ENCODE measurements at places on chromosomes 3 and 15. TPM values are rescaled to one million over a fixed set of nuclear protein-coding genes. Genes with fewer than 3 reads are reported as not detected.

CFAP20DC gene
- total RNA-seq = 9.4 TPM

CLRN1 gene
- total RNA-seq = not detected

HRH1 gene
- total RNA-seq = 5.1 TPM

CAPN3 gene
- 4.6 TPM for total RNA-seq

C3orf85 gene
- total RNA-seq = not detected

SLC6A11 gene
- 7.5 TPM for total RNA-seq

ITIH1 gene
- not detected for total RNA-seq

SNX22 gene
- under 0.01 TPM for total RNA-seq

NCBP2 gene
- 91.9 TPM for total RNA-seq

ERICH6 gene
- total RNA-seq = not detected

LIPC gene
- total RNA-seq = not detected

IGSF10 gene
- under 0.01 TPM for total RNA-seq

GXYLT2 gene
- total RNA-seq = 11.2 TPM

CCR4 gene
- not detected for total RNA-seq

FBXO40 gene
- total RNA-seq = not detected

MINDY4B gene
- total RNA-seq = not detected

TTLL13 gene
- total RNA-seq = 0.07 TPM

PGBD4 gene
- total RNA-seq = 2.4 TPM

ALDH1L1 gene
- 21.5 TPM for total RNA-seq

THAP10 gene
- 3.3 TPM for total RNA-seq

LMOD3 gene
- not detected for total RNA-seq

SNAPC5 gene
- 62.5 TPM for total RNA-seq

ACKR4 gene
- total RNA-seq = not detected

ARGFX gene
- total RNA-seq = not detected

SEMA6D gene
- total RNA-seq = 1.0 TPM

NUP210 gene
- under 0.01 TPM for total RNA-seq

CPNE9 gene
- total RNA-seq = not detected

PML gene
- total RNA-seq = 8.5 TPM

FES gene
- 0.34 TPM for total RNA-seq

GUCA1C gene
- not detected for total RNA-seq

THRB gene
- 14.2 TPM for total RNA-seq

PLSCR5 gene
- total RNA-seq = not detected

HEMK1 gene
- total RNA-seq = 10.8 TPM

STRIT1 gene
- total RNA-seq = not detected

NR1D2 gene
- total RNA-seq = 42.7 TPM

GOLGA6L7 gene
- not detected for total RNA-seq

ATP13A4 gene
- 6.2 TPM for total RNA-seq

MME gene
- 16.1 TPM for total RNA-seq

LNP1 gene
- 1.4 TPM for total RNA-seq

SPATA12 gene
- total RNA-seq = not detected

ROPN1 gene
- total RNA-seq = not detected

ITIH4 gene
- total RNA-seq = 2.5 TPM

GOLGA8S gene
- total RNA-seq = not detected

PDHB gene
- 36.2 TPM for total RNA-seq

IGSF11 gene
- 0.21 TPM for total RNA-seq

TLR9 gene
- 0.07 TPM for total RNA-seq

ANKRD28 gene
- total RNA-seq = 53.0 TPM

CDHR4 gene
- total RNA-seq = not detected

TERC gene
- total RNA-seq = 32.6 TPM

CMTM8 gene
- 1.4 TPM for total RNA-seq

ZNF774 gene
- total RNA-seq = 8.5 TPM

Data from nasal cavity respiratory epithelium epithelial cell of viscerocranial mucosa (primary cell).